HTR-8/SVneo (cell line): ENCODE measurements at places on chromosomes 5 and 9.

DNA sequence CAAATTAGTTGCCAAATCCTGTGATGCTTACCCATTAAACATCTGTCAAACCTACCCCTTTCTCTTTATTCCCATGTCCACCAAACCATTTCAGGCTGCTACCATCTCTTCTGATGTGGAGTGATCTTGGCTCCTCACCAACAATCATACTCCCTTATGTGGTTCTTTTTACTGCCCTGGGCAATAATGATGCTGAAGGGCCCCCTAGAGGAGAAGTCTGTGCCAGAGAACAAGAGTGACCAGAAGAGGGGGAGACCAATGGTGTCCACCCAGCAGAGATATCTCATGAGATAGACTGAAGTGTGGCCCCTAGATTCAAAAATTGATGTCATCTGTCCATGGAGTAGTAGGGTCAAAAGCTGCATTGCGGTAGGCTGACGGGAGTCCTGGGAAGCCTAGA is 10.9 kb downstream of the LRRC70 start:
- no peak for DNase-seq

GRCh38 chr9:123863164-123863855 is 66.6 kb downstream of the DENND1A start:
- DNase-seq: no peak

- DNase-seq: no peak
Measured at GRCh38 chr5:10201223-10201868, 48.3 kb downstream of the ATPSCKMT start.

DNA sequence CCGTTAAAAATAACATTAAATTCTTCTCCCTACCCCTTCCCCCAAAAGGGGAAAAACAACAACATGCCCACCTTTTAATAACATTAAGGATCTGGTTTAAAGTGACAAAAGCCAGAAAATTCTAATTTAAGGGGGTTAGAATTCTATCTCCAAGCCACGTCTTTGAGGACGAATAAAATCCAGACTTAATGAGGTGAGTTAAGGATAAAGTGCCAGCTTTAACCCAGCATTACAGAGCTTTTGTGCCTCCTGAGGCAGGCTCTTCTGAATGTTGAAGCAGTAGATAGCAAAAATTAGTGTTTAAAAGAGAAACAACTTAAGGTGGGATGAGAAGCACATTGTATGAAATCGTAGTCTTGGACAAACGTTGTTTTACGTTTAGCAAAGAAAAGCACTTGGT is 329.0 kb upstream of the MPDZ start:
- no peak for DNase-seq

GRCh38 chr5:58246461-58246944 is 213.4 kb downstream of the PLK2 start:
- DNase-seq: no peak

DNA sequence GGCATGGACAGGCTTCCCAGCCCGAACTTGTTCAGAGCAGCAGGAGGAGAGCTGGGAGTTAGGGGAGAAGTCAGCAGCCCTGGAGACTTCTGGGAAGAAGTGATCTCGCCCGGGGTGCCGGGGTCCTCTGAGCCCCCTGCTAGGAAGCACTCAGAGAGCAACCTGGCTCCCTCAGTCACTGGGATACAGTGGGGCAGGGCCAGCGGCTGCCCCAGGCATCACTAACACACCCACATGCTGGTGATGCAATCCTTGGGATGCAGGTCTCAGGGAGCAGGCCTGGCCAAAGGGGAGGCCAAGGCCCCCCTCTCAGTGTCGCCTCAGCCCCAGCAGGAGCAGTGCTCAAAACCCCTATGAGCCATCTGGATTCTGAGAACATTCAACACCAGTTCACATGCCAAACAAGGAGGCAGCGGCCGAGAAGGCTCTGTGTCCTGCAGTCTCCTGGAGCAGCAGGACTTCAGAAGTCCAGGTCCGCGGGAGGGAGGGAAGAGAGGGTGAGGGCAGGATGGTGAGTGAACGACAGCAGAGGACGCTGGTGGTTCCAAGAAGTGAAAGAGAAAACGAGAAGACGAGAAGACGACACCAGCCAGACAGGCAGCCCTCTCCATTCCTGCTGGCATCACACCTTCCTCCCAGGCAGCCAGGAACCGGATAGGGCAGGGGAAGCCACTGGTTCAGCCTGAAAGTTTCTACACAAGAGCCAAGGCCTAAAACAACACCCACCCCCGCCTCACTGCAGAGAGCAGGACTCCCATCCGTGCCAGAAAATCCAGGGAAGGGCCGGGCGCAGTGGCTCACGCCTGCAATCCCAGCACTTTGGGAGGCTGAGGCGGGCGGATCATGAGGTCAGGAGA is 2.3 kb downstream of the PNPLA7 start:
- DNase-seq: no peak
